ENCODE measurements at places on chromosomes 1 and 21. TPM values are rescaled to one million over a fixed set of nuclear protein-coding genes. Genes with fewer than 3 reads are reported as not detected.

DNA sequence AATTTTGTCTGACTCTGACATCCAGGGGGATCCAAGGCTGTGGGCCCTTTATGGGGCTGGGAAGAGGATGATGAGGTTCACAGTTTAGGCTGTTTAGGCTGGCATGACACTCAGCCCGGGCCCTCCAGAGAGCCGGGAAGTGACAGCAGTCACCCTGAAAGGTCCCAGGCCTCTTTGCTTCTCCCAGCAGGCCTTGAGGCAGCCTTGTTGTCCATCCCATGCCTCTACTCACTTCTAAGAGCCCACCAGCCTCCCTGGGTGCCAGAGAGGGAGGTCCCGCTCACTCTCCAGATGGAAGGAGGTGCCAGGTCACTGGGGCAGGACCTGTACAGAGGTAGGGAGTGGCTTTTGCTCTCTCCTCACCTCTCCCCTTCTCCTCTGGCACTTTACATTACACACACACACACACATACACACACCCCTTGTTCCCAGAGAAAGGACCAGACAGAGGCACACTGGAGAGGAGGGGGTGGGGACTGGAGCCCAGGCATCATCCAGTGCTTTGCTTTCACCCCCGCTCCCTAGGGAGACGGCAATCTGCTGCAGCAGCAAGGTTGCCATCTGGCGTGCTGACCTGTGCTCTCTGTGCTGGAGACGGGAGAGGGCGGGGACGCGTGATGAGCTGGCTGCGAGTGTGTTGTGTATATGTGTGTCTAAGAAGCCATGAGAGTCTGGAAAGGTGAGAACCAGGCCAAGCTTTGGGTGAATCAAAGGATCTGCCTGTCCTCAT, 4.6 kb downstream of the KLHDC8A start:
- DNase-seq: no peak
- H3K4me1 ChIP-seq: no peaks in the 10 kb centered on the region
- H3K27ac ChIP-seq: no peak overlapping the region
- H3K36me3 ChIP-seq: no peaks in the 10 kb centered on the region
- H3K27me3 ChIP-seq: peaks cover 11% of the 10 kb centered on the region

- H3K36me3 ChIP-seq: no peaks in the 10 kb centered on the region
- peaks cover 14% of the 10 kb centered on the region for H3K4me1 ChIP-seq
- no peak overlapping the region for H3K27ac ChIP-seq
- H3K4me3 ChIP-seq: no peak overlapping the region
- DNase-seq: no peak
Observed at GRCh38 chr1:223706077-223706973, 6.0 kb upstream of the CAPN2 start.

- no peaks in the 10 kb centered on the region for H3K36me3 ChIP-seq
- no peaks in the 10 kb centered on the region for H3K27me3 ChIP-seq
- H3K4me3 ChIP-seq: no peak overlapping the region
- no peaks in the 10 kb centered on the region for H3K4me1 ChIP-seq
- no peak for DNase-seq
- no peak overlapping the region for H3K27ac ChIP-seq
Observed at GRCh38 chr1:23645338-23645737, 46.3 kb upstream of the RPL11 start.

DNA sequence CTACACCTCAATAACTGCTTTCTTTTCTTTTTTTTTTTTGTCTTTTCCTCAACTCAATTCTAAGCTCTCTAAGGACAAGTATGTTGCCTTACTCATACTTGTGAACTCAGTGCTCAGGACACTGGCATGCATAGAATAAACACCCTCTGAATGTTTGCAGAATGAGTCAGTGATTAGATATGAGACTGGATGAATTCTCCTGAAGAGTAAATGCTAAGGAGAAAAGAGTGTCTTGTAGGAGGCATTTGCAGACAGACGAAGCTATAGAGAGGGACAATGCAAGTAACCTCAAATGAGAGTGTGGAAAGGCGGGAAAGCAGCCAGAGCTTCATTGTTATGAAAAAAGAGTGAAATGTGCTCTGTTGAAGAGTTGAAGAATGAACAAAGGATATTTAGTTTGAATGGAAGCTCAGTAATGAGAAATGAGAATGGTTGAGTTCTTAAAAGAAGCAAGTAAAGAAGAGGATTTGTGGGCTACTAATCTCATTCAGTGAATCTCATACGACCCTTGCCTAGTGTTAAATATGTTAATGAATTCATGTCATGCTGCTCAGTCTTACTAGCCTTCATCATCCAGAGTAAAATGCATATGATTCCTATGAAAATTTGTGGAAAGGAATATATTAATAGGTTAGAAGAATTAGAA, 166.1 kb upstream of the DPYD start:
- H3K36me3 ChIP-seq: no peaks in the 10 kb centered on the region
- H3K4me1 ChIP-seq: no peaks in the 10 kb centered on the region
- no peak overlapping the region for H3K27ac ChIP-seq
- H3K27me3 ChIP-seq: no peaks in the 10 kb centered on the region

- H3K27me3 ChIP-seq: no peaks in the 10 kb centered on the region
- no peak overlapping the region for H3K27ac ChIP-seq
- H3K4me1 ChIP-seq: peaks cover 3% of the 10 kb centered on the region
Observed at GRCh38 chr1:172941945-172942344, 108.8 kb downstream of the TNFSF18 start.

The CRP gene
- not detected for total RNA-seq

The SETSIP gene
- total RNA-seq: 0.39 TPM
